ENCODE measurements at places on chromosomes 7 and 10. TPM values are rescaled to one million over a fixed set of nuclear protein-coding genes. Genes with fewer than 3 reads are reported as not detected.

The FLNC gene
- 0.02 TPM for total RNA-seq

The EXOC6 gene
- 9.3 TPM for total RNA-seq

The TLL2 gene
- 0.07 TPM for total RNA-seq

The CACNB2 gene
- not detected for total RNA-seq

The PAX4 gene
- total RNA-seq: not detected

The SUGCT gene
- 1.2 TPM for total RNA-seq

The PAPSS2 gene
- total RNA-seq: not detected

The CRPPA gene
- 0.37 TPM for total RNA-seq

The TRPV5 gene
- total RNA-seq: not detected

The NAT16 gene
- total RNA-seq: not detected

The DPP6 gene
- not detected for total RNA-seq

The SFRP5 gene
- total RNA-seq: not detected

The TBC1D12 gene
- 0.33 TPM for total RNA-seq

The H2BK1 gene
- not detected for total RNA-seq
